ENCODE measurements at places on chromosomes 5 and 9. TPM values are rescaled to one million over a fixed set of nuclear protein-coding genes. Genes with fewer than 3 reads are reported as not detected.
A peak's percentile ranks its signal among the peaks of the same experiment; 100 is the strongest.

Gene GPR150
- 0.13 TPM for total RNA-seq

DNA sequence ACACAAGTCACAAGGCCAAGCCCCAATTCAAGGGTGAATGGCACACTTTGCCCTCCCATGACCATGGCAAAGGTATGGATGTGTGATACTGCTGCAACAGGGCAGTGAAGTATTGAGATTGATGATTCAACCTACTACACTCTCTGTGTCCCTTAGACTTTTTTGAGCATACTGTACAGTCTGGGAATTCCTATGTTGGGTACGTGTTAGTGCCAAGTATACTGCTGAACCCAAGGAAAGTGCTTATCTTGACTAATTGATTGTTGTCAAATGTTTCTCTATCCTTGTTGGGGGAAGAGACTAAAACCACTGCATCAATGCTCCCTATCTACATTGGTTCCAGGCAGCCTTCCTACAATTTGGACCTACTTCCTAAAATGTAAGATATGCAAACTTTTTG is 93.7 kb downstream of the NDFIP1 start:
- no peak overlapping the region for H3K27ac ChIP-seq
- H3K36me3 ChIP-seq, result no peaks in the 10 kb centered on the region
- DNase-seq, result no peak
- no peaks in the 10 kb centered on the region for H3K27me3 ChIP-seq

Gene IFNA2
- not detected for total RNA-seq

DNA sequence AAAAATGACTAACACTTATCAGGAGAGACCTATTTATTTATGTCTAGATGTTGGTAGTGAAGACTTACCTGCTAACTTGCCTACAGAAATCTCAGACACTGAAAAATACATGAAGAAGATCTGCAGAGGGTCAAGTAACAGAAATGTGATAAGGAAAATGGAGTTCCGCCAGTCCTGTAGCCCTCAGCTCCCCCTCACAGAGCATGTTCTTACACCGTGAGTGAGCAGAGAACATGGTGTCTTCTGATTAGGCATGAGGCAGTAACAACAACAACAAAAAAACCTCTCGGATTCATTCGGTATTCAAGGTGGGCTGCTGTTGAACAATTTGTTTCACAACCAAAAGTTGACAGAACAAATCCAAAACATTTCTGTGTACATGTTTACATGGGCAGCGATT is 162.0 kb upstream of the SNX2 start:
- H3K4me1 ChIP-seq, result peaks cover 24% of the 10 kb centered on the region
- H3K36me3 ChIP-seq, result no peaks in the 10 kb centered on the region
- DNase-seq, result no peak

Gene APC
- total RNA-seq, result 31.8 TPM

- peaks cover 39% of the 10 kb centered on the region for H3K4me1 ChIP-seq
- no peak overlapping the region for H3K4me3 ChIP-seq
- DNase-seq, result no peak
These were observed 116.0 kb downstream of the AUH start for GRCh38 chr9:91245431-91246313.

Gene GADD45G
- total RNA-seq, result 13.5 TPM

GRCh38 chr5:80964491-80964890 is 4.3 kb downstream of the RASGRF2 start:
- H3K4me3 ChIP-seq, result peak overlapping the region; percentile 16
- peak overlapping the region; percentile 94 for H3K27ac ChIP-seq
- no peaks in the 10 kb centered on the region for H3K36me3 ChIP-seq
- peaks cover 22% of the 10 kb centered on the region for H3K27me3 ChIP-seq
- H3K4me1 ChIP-seq, result peaks cover 51% of the 10 kb centered on the region

DNA sequence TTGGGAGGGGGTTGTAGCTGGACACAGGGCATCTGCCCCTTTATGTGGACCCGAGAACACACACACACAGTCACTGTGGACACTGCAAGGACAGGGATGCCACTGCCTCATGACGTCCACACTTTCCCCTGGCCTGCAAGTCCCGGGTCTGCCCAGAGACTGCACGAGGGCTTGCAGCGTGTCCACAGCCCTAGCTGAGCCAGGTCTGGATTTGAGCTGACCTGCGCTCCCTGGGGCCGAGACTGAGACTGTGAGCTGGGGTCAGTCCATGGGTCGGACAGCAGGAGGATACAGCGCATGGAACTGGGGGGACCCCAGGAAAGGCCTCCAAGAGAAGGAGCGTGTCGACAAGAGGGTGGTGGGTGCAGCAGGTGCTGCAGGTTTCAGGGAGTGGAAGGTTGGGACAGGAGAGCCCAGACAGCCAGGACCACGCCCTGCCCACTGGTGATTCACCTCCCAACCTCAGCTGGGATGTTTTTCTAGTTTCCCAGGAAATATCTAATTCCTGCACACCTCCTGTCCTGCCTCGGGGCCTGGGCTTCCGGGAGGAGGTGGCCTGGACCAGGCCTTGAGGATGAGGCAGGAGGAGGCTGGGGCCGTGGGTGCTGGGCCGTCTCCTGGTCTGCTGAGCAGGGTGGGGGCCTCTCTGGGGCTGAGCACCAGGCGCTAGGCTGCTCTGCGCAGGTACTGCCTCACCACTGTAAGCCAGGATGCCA is 806 bp upstream of the RNF224 start:
- DNase-seq, result no peak
- peaks cover 3% of the 10 kb centered on the region for H3K4me1 ChIP-seq
- H3K27ac ChIP-seq, result no peak overlapping the region
- no peak overlapping the region for H3K4me3 ChIP-seq
- no peaks in the 10 kb centered on the region for H3K36me3 ChIP-seq

Gene HTR4
- not detected for total RNA-seq

- H3K4me3 ChIP-seq, result no peak overlapping the region
- H3K27me3 ChIP-seq, result no peaks in the 10 kb centered on the region
- DNase-seq, result no peak
- peaks cover 13% of the 10 kb centered on the region for H3K4me1 ChIP-seq
These were observed 16.2 kb upstream of the ERAP1 start for GRCh38 chr5:96823900-96824380.

Gene LHX2
- 0.50 TPM for total RNA-seq

GRCh38 chr9:81058782-81059181 is 630.6 kb downstream of the TLE1 start:
- no peak overlapping the region for H3K4me3 ChIP-seq
- no peak overlapping the region for H3K27ac ChIP-seq
- H3K4me1 ChIP-seq, result no peaks in the 10 kb centered on the region
- H3K36me3 ChIP-seq, result peaks cover 15% of the 10 kb centered on the region
- H3K27me3 ChIP-seq, result no peaks in the 10 kb centered on the region

- no peak for DNase-seq
- H3K27me3 ChIP-seq, result no peaks in the 10 kb centered on the region
- no peaks in the 10 kb centered on the region for H3K4me1 ChIP-seq
- H3K27ac ChIP-seq, result no peak overlapping the region
- no peaks in the 10 kb centered on the region for H3K36me3 ChIP-seq
These were observed 410.2 kb downstream of the PRR16 start for GRCh38 chr5:120874081-120874862.

DNA sequence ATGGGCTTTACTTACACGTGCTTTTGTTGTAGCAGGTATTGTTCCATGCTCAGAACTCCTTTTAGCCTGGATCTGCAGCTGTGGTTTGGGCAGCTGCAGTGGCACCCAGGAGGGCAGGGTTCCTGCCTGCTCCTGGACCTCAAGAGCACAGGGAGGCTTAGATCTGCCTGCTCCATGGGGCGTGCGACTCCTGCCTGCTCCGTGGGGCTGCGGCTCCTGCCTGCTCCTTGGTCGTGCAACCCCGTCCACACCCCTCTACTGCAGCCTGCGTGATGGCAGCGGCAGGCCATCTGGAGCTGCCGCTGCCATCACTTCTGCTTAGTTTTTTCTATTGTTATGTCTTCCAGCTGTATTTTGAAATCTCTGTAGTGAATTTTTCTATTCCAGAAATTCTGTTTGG is 11.7 kb upstream of the UGT3A2 start:
- no peaks in the 10 kb centered on the region for H3K27me3 ChIP-seq
- no peak for DNase-seq
- H3K36me3 ChIP-seq, result no peaks in the 10 kb centered on the region
- H3K4me1 ChIP-seq, result peaks cover 29% of the 10 kb centered on the region

Gene CD14
- 0.63 TPM for total RNA-seq

DNA sequence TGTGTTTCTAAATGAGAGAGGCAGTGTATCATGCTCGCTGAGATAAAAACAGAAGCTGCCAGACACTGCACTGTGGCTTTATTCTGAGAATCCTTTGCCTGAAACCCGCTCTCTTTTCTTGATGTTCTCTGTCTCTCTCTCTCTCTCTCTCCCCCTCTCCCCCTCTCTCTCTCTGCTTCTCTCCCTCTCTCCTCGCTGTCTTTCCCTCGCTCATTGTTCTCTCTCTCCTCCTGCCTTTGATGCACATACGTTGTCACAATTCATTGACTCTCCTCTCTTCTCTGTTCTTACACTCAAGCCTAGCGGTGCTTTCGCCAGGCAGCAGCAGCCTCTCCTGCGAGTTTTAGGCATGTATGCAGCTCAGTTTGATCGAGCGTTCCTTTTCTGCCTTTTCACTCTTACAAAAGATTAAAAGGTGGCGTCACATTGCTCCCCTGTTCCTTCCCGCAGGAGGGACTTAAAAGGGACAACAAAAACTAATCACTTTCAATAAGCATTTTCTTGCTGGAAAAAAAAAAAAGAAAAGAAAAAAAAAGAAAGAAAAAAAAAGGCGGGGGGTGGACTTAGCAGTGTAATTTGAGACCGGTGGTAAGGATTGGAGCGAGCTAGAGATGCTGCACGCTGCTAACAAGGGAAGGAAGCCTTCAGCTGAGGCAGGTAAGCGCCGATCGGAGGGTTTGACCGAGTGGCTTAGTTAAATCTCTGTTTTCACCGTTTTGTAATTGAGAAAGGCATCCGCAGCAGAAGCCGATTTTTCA is 717.9 kb upstream of the WWC1 start:
- H3K36me3 ChIP-seq, result no peaks in the 10 kb centered on the region
- H3K27ac ChIP-seq, result peak overlapping the region; percentile 97
- peak; percentile 67 for DNase-seq
- no peaks in the 10 kb centered on the region for H3K27me3 ChIP-seq
- H3K4me1 ChIP-seq, result peaks cover 84% of the 10 kb centered on the region
- H3K4me3 ChIP-seq, result peak overlapping the region; percentile 72

DNA sequence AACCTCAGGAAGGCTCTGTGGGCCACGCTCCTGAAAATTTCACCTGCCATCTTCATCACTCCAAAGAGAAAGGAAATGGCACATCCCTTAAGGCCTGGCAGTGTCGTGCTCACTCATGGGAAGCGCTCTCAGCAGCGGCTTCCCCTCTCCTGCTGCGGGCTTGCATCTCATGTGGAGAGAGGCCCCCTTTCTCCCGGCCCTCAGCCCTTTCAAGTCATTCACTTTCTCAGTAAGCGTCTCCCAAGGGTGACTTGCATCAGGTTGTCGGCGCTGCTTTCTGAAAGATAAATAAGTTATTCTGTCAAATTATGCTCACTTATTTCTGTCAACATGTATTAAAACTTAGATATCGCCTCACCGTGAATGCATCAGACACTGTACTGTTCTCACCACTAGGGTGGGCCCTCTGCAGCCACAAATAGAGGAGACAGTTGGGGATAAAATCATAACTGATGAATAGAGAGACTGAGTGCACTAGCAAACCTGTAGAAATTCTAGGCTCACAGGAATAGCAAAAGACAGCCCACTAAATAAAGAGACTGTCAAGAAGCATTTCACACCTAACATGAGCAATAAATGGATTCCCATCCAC is 174.6 kb downstream of the RFK start:
- H3K36me3 ChIP-seq, result no peaks in the 10 kb centered on the region
- no peak overlapping the region for H3K4me3 ChIP-seq
- H3K27me3 ChIP-seq, result no peaks in the 10 kb centered on the region
- peaks cover 9% of the 10 kb centered on the region for H3K4me1 ChIP-seq

- H3K4me1 ChIP-seq, result 0 out of 2 replicates have a peak, but pooled peaks cover 4% of the 10 kb centered on the region
- H3K4me3 ChIP-seq, result no peak overlapping the region
These were observed 29.8 kb upstream of the GZMA start for GRCh38 chr5:55072666-55073065.

- H3K4me1 ChIP-seq, result no peaks in the 10 kb centered on the region
- no peak overlapping the region for H3K27ac ChIP-seq
- no peak for DNase-seq
- no peaks in the 10 kb centered on the region for H3K27me3 ChIP-seq
- H3K4me3 ChIP-seq, result no peak overlapping the region
These were observed 11.4 kb downstream of the GOLGA1 start for GRCh38 chr9:124929464-124929863.

Gene CSF1R
- total RNA-seq, result 0.20 TPM

Gene MAN1B1
- 44.9 TPM for total RNA-seq

Gene C5orf58
- total RNA-seq, result 3.0 TPM

DNA sequence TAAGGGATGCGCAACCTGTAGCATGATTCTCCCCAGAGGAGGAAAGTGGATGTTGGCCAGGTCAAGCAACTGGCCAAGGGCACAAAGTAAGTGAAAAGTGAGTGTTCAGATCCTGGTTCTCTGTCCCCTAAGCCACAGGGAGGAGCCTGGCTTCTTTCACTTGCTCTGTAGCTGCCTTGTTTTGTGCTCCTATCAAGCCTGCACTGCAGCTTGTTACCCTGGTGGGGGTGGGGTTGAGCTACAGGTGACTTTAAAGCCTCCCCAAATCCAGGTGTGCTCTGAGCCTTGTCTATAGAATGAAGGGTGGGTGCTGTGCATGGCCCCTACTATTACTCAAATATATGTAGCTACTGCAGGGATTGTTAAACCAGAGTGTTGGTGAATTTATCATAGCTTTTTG is 32.9 kb downstream of the RALGPS1 start:
- no peaks in the 10 kb centered on the region for H3K36me3 ChIP-seq
- H3K27ac ChIP-seq, result peak overlapping the region; percentile 64
- peak; percentile 54 for DNase-seq
- H3K4me1 ChIP-seq, result peaks cover 10% of the 10 kb centered on the region

DNA sequence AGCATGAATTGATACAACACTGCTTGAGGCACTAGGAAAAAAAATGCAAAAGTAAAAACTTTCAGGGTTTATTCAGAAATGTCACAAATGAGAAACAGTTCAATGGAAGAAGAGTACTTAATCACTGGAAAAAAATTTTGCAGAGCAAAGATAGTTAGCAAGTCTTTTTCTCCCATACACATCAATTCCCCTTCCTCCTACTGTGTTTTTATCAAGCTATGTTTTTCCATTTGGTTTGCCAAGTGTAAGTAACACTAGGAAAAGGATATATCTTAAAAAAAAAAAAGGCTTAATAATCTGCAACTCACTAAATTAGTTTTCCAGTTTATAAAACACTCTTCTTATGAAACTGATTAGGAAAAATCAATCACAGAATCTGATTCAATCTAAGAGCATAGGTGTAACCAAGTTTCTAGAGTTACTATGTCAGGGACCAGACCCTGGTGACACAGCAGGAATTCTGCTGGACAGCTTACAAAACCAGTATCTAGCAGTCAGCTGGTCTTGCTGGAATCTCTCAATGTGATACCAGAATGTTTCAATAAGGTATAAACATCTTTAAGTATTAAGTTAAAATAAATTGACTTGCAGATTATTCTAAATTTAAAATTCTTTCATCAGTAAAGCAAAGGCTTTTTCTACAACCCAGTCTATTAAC is 34.7 kb downstream of the RNF145 start:
- no peak overlapping the region for H3K27ac ChIP-seq
- H3K36me3 ChIP-seq, result peaks cover 15% of the 10 kb centered on the region
- no peak overlapping the region for H3K4me3 ChIP-seq
- no peak for DNase-seq
- no peaks in the 10 kb centered on the region for H3K4me1 ChIP-seq
- no peaks in the 10 kb centered on the region for H3K27me3 ChIP-seq

Gene SGCD
- 0.32 TPM for total RNA-seq

Data from WTC11 (cell line).